ENCODE measurements at places on chromosomes 11 and 22. TPM values are rescaled to one million over a fixed set of nuclear protein-coding genes. Genes with fewer than 3 reads are reported as not detected.

Gene SEPTIN3
- not detected for total RNA-seq

Gene MAJIN
- total RNA-seq: not detected

GRCh38 chr22:45864959-45865476 is 111.9 kb downstream of the WNT7B start:
- DNase-seq: no peak

GRCh38 chr11:2140411-2141400 is 1.5 kb upstream of the IGF2 start:
- no peak for DNase-seq

DNA sequence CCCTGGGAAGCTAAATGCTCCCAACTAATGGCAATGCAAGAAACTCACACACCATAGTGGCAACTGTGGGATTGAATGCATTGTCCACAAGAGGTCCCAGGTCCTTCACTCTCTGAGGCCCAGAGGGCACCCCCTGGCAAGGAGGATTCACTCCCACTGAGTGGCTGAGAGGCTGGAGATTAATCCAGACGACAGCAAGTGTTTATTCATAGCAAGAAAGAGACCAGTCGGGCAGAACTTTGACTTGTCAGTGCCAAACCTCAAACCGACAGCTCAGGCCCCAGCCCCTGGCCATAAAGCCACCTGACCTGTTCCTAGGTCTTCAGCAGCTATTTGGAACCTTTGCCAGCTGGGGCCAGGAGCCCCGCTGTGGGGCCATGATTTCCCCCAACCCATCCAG is 54.5 kb upstream of the MPEG1 start:
- DNase-seq: no peak

- DNase-seq: no peak
Observed at GRCh38 chr11:9130297-9130696, 38.9 kb upstream of the SCUBE2 start.

DNA sequence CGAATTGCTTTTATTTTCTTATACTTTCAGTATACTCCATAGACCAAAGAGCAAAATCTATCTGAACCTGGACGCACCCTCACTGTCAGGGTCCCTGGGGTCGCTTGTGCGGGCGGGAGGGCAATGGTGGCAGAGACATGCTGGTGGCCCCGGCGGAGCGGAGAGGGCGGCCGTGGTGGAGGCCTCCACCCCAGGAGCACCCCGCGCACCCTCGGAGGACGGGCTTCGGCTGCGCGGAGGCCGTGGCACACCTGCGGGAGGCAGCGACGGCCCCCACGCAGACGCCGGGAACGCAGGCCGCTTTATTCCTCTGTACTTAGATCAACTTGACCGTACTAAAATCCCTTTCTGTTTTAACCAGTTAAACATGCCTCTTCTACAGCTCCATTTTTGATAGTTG is 1077.4 kb downstream of the BRD1 start:
- DNase-seq: no peak

- no peak for DNase-seq
Observed at GRCh38 chr11:102776454-102776853, 4.0 kb downstream of the MMP10 start.

GRCh38 chr11:133181066-133181465 is 351.2 kb downstream of the OPCML start:
- no peak for DNase-seq

Data from endothelial cell of umbilical vein (primary cell).